ENCODE measurements at places on chromosomes 4 and X.

DNA sequence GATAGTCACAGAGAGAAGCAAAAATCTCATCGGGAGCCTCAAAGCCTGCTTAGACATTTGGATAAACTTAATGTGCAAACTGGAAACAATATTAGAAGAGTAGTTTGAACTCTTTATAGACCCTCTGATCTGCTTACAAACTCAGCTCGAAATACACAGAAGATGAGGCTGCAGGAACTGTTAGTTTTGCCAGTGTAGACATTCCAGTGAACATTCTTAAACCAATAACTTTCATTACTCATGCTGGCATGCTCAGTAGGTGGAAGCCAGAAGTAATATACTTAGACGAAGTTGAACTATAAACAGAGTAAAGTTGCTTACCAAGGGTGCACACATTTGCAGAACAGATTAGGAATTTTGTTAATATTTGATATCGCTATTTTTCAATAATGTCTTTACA, 303.5 kb downstream of the ANKRD50 start:
- DNase-seq = no peak

DNA sequence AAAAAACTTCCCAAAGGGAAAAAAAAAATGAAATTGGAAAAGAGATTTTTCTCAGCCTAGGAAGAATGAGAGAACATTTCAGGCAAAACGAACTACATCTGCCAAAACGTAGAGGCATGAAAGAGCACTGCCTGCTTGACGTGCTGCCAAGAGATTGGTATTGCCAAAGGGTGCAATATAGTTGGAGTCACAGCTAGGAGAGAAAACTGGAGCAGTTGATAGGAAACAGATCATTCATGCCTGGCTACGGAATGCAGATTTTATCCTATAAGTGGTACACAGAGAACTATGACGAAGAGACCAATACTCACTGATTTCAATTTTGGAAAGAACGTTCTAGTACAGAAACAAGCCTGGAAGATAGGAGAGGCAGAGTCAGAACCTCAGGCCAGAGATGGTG, 68.4 kb upstream of the IQCM start:
- DNase-seq = no peak

DNA sequence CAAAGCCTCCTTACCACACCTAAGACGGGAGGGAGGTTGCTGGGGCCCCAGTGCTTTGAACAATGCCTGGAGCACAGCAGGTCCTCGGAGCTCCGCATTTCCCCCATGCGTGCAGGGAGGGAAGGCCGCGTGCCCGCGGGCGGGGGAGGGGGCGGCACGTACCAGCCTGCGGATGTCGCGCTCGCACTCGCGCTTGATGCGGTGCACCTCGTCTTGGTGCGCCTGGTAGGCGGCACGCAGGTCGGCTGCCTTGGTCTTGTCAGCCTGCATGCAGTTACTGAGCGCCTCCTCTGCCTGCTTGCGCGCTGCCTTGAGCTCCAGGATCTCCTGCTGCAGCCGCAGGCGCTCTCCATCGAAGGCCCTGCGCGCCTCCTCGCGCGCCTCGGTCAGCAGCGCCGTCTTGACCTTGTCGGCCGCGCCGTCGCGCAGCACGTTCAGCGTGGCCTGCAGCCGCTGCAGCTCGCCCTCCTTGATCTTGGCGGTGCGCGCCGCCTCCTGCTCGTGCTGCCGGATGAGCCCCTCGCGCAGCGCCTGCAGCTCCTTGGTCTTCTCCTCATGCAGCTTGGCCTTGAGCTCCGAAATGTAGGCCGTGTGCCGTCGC, 87.2 kb upstream of the C4orf50 start:
- no peak for DNase-seq

GRCh38 chr4:66429276-66429675, 759.0 kb upstream of the EPHA5 start:
- DNase-seq = no peak

GRCh38 chr4:174080361-174080760, 203.1 kb downstream of the FBXO8 start:
- no peak for DNase-seq

- no peak for DNase-seq
Measured at GRCh38 chrX:112889400-112889799, 48.8 kb upstream of the AMOT start.

DNA sequence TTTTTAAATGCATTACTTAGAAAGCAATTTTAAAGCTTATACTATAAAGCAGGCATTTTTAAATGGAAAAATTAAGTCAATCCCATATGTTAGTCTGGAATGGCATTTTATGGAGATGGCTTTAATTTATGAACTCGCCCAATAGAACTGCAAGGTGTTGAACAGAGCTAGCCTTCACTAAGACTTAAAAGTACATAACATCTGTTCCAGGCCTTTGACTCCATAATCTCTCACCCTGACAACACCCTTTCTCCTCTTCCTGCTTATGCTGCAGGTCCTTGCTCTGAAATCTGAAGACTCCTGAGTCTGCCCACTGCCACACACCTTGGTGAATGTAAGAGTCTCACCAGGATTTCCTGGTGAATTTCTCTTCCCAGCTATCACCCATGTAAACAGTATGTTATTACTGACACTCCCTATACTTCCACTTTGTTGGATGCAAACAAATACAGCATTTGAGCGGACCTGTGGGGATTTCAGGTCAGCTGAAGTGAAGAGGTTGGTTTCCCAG, 17.7 kb upstream of the SLC39A8 start:
- no peak for DNase-seq

DNA sequence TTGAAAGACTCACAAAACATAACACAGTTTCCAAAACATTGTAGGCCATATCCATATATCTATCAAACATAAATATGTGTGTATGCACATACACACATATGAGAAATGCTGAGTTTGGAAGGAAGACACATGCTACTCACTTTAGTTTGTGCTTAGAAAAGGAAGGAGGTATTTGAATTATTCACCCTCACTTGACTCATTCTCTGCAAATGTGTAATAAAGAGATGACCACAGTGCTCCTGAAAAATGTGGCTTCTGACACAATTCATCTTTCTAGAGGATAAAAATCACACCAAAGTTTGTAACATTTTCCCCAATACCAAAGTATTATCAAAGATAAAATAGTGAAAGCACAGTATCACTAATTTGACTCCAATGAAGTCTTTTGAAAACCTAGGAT, 950.1 kb downstream of the FAT4 start:
- no peak for DNase-seq

DNA sequence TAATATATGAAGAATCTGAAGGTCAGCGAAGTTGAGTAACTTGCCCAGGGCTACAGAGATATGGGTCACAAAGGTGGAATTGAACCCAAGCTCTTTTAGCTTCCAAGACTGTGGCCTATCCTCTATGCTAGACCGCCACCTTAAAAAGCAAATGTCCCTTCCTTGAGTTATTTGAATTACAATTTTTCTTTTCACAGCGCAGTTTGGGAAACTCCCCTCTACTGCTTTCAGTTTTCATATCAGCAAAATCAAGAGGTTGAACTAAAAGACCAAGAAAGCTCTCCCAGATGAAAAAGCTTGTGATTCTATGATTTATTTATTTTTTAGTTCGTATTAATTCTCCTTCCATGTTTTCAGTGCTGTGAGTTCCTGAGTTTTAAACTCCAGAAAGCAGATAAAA, 174.5 kb upstream of the C1QTNF7 start:
- no peak for DNase-seq

- no peak for DNase-seq
Measured at GRCh38 chr4:154511981-154512380, 20.4 kb upstream of the DCHS2 start.

- DNase-seq = no peak
Measured at GRCh38 chr4:152431291-152431690, 104.6 kb downstream of the FBXW7 start.

GRCh38 chr4:76341063-76341462, 34.5 kb downstream of the STBD1 start:
- no peak for DNase-seq

DNA sequence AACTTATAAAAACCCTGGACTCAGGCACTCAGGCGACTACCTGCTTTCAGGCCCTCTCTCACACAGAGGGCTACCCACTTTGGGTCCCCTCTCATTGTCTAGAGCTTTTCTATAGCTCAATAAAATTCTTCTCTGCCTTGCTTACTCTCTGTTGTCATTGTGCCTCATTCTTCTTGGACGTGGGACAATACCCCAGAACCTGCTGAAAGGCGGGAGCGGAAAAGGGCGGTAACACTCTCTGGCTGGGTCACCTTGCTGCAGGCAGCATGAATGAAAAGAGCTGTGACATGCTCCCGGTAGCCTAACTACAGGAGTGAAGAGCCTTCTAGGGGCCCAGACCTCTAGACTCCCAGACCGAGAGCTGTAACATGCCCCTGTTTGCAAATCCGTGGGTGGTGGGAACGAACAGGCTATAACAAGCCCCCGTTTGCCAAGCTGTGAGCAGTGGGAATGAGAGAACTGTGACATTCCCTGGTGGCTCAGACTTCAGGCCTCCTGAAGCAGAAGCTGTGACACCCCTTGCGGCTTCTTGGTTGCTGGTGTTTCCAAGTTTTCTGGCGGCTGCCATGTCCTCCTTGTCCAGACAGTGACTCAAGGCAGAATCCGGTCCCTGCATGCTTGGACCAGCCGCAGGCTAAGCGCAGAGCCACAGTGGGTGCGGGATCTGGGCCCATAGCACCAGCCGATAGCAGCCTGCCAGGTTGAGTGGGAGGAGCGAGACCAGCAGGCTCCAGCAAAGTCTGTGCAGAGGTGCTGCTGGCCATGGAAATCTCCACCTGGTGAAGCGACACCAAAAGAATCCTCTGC, 684.6 kb downstream of the ARAP2 start:
- no peak for DNase-seq

- DNase-seq = no peak
Measured at GRCh38 chrX:12973561-12974304, 1.2 kb upstream of the TMSB4X start.

DNA sequence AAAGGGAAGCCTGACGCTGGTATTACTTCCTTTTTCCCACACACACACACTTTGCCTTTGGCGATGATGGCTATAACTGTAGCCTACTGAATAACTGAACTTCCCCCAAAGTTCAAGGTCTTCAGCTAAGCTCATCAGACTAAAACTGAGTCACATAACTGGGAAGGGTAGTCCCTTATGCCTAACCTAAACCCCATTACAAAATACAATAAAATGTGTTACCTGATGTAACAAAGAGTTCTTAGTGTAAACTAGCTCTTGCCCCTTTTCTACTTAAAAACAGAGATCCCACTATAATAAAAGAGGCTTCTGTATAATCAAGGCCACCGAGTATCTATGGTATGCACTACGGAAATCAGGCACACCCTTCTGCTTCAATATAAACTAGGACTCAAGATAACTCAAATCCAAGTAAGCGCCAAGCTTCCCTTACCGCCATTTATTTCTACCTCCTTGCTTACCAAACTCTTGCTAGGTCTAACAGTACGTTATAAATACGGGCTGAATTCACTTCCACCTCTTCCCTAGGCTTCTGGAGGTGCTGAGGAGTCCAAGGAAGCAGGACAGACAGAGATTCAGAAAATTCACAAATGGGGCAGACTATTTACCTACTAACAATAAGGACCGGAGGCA, 2.4 kb downstream of the OTUD4 start:
- DNase-seq = no peak

GRCh38 chr4:5045097-5045496, 6.2 kb upstream of the STK32B start:
- no peak for DNase-seq

- DNase-seq = no peak
Measured at GRCh38 chr4:160161026-160161425, 1058.1 kb downstream of the RAPGEF2 start.

- no peak for DNase-seq
Measured at GRCh38 chr4:152209772-152210493, 326.0 kb downstream of the FBXW7 start.

GRCh38 chr4:140901736-140902336, 145.7 kb upstream of the TBC1D9 start:
- DNase-seq = no peak

DNA sequence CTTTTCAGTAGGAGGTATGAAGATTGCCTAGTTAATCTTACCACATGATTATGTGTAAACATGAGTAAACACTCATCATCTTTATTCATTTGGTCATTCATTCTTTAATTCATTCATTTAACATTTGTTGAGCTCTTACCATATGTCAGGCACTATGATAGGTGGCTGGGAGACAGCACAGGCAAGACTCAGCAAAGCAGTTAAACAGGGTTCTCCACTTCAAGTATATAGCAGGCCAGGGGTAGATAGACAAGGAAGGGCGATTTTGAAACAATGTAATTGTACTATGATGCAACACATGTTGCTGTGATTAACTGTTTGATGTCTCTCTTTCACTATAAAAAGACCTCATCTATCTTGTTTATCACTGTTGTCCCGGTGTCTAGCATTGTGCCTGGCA, 84.3 kb upstream of the GPR101 start:
- DNase-seq = no peak

DNA sequence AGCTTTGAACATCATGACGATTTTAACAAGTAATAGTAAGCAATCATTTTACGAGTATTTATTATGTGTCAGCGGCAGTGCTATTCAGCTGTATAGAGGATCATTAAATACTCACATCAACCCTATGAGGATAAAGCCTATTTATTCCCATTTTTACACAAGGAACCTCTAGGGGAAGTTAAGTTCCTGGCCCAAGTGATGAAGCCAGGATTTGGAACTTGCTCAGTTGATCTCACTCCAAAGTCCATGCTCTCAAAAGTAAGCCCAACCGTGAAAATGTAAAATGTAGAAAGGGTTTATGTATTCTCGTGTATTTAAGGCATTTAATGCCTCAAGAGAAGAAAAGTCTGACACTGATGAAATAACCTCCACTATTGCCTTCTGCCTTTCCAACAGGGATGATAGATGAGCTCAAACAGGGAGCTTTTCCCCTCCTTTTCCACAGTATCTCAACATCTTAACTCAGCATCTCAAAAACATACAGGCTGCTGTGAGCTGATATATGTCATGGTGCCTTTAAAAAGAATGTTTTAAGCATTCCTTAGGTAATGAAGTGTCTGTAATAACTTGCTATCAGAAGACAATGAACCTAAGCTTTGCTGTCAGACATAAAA, 35.0 kb upstream of the PLA2G12A start:
- DNase-seq = no peak

- DNase-seq = no peak
Measured at GRCh38 chr4:151702256-151702655, 58.6 kb downstream of the GATB start.

DNA sequence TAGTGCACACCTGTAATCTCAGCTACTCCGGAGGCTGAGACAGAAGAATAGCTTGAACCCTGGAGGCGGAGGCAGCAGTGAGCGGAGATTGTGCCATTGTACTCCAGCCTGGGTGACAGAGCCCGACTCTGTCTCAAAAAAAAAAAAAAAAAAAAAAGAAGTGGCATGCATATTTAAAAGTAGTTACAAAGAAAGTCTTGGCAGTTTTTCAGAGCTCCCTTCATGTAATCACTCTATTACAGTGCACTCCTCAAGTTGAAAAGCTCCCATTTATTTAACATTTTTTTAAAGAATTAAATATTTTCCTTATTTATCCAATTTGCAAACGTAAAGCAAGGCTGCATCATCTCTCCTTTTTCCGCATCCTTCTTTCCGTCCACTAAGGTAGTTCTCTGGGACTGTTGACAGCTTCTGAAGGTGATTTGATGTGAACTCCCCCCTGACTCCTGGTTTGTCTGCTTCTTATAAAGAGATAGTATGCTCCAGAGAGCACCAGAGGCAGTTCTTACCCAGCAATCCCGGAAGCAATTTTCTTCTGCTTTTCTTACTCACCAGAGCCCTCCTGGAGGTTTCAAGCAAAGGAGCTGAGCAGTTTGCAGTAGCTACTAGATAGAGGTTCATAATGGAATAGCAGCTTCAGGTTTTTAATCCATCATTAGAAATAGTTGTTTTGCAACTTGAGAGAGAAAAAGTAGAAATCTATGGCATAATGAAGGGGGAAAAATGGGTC, 151.0 kb downstream of the PALLD start:
- no peak for DNase-seq
